ENCODE measurements at places on chromosomes 16 and 17.

DNA sequence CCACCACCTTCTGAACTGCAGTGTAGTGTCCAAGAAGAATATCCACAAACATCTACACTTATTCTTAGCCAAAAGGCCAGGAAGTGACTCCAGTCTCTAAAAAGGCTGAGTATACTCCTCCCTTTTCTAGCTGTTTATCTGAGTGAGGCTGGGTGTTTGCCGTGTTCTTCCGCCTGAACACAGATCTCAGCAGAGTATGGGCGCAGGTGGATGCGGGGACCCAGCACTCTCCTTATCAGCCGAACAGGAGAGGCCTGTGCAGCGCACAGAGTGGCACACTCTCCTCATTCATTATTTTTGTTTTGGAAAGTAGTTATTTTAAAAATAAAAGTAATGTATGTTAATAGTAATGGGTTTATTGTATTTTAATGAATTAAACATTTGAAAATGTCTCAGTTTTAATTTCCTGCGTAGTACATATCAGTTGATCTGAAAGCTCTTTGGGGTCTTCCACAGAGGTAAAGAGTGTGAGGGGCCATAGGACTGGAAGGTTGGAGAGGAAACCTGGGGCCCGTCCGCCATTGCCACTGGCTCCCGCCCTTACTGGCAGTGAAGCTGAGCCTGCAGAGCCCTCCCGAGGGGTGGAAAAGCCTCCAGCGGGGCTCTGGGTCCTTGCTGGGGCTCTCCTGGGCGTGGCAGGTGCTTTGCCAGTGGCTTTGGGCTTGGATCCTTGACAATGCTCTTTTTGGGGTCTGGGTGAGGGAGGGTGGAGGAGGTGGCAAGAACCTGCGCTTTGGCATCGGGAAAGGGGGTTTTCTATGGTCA, 53.8 kb downstream of the PDPK1 start:
- DNase-seq = no peak

DNA sequence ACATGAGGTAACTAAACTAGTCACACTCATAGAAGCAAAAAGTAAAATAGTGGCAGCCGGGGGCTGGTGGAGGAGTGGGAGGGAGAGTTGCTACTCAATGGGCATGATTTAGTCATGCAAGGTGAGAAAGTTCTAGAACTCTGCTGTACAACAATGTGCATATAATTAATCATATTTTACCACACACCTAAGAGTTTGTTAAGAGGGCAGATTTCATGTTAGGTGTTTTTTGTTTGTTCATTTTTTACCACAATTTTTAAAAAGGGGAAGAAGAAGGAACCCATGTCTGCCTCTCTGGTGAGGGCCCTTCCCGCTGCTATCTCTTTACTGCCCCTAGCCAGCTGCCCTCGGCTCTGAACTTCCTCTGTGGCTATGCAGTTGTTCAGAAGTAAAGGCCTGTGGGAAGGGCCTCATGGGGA, 11.2 kb downstream of the CD300LB start:
- no peak for DNase-seq

GRCh38 chr16:10156099-10156498, 26.1 kb downstream of the GRIN2A start:
- DNase-seq = no peak

- peak; percentile 79 for DNase-seq
Measured at GRCh38 chr16:85461022-85461813, 151.9 kb upstream of the GSE1 start.

DNA sequence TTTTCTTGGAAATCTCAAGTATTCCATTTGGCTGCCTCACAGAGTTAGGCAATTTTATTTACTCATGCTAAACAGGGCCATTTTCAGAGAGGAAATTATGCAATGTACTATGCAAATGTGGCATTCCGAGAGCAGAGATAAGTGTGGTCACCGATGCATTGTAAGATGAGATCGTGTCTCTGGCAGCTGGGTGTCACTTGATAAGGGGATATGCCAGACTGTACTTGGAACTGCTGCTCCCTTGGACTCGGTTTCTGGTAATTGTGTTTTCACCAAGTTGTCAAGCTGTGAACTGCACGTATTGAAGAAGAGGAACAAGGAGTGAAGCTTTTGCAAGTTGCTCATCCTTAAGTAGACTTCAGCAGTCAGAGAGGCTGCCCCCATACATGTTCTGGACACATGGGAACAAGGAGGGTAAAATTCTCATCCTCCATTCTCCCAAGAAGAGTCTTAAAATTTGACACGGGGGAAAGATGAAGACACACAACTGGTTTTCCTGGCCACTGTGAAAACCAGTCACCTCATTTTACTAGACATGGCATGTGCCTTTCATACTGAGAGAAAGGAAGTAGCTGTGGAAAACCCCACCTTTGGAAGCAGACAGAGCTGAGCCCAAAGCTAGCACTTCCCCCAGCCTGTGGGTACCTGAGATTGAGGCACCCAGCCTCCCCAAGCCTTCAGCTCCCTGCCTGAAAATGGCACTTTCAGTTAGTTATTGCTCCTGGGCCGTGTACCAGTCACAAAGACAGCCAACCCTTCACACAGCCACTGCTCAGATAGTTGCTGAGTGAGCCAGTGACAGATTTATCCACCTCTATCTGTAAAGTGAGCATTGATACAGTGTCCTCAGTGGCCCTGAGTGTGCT, 150.7 kb downstream of the SOCS1 start:
- DNase-seq = peak; percentile 52

GRCh38 chr16:56938664-56939513, 6.9 kb downstream of the HERPUD1 start:
- DNase-seq = peak; percentile 39

DNA sequence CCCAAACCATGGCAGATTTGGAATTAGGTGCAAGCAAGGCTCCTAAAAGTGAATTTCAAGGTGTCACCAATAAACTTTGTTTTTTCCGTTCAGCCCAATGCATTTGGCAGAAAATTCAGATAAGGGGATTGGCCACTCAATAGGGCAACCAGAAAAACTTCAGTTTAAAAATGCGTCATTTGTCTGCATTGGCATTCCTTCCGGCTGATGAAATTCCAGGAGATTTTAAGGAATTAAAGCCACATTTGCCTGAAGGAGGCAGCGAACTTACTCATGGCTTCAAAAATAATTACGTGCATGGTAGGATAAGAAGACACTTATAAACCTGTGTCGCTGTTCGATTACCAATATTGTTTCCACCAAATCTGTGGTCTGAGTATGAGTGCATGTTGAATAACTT, 151.9 kb downstream of the SALL1 start:
- DNase-seq = no peak

DNA sequence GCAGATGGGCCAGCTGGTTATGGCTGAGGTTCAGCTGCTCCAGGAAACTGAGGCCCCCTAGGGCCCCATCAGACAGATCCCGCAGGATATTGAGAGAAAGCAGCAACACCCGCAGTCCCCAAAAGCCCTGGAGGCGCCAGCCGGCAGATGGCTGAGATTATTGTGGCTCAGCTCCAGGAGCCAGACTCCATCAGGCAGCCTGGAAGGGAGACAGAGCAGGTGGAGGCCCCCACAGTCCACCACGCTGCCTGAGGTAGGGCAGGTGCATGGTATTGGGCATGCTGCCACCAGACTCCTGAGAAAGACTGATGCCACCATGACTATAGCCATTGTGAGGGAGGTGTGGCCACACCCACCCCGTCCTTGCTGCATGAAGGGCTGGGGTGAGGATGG, 9.5 kb upstream of the TMEM101 start:
- peak; percentile 84 for DNase-seq

- DNase-seq = no peak
Measured at GRCh38 chr17:18117982-18118975, 9.7 kb downstream of the MYO15A start.

DNA sequence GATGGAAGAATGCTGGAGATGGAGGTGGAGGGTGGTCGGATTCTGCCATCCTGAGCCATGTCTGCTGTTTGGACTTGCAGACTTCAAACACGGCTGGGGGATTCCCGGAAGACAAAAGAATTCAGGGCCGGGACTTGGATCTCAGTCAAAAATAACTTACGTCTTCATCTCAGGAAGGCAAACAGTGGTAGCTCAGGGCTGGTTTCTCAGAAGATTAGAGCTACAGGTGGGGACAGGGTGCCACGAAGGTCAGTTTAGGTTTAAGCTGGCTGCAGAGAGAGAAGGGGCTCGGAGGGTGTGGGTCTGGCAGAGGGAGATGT, 4.3 kb upstream of the RHBDL3 start:
- no peak for DNase-seq

DNA sequence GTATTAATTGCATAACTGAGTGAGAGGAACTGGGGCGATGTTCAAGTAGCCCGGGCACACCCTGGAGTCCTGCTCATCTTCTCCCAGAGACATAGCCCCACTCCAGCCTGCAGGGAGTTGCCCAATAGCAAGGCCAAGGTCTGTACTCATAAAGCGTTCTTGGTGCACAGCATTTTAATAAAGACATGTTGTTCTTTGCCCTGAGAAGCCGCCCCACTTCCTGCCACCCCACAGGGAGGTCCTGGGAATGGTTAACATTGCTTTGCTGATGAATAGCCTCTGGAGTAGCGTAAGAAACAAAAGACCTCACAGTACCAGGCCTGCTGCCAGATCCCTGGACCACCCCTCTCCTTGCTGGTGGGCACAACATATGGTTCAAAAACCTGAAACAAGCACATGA, 21.6 kb upstream of the CDH1 start:
- DNase-seq = no peak

DNA sequence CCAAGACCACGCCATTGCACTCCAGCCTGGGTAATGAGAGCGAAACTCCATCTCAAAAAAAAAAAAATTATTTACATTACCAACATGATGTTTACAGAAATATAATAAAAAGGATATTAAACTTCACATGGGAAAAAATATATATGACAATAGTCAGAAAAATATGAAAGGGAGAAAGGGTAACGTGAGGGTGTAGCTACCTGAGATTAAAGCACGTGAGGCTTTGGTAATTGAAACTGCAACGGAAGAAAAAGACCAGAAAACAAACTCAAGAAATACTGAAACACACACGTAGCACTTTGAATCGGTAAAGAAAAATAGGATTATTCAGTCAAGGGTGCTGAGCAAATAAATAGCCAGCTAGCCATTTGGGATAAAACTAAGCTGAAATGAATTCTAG, 53.6 kb downstream of the CYTH1 start:
- no peak for DNase-seq

DNA sequence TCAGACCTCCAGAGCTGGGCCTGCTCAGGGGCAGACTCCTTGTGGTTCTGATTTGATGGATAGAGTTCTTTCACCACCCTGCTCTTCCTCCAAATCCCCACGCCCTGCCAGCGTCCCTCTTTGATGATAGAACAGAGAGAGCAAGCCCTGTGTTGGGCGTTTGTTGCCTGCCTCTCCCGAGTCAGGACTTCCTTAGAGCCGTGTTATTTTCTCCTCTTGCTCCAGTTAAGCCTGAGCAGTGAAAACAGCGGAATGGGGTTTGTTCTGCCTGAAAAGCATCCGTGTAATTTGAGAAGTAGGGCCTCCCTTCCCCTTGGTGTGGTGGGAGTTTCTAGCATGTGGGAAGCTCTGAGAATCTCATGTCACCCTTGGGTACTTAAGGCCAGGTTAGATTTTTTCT, 22.1 kb downstream of the TMEM94 start:
- no peak for DNase-seq
